ENCODE measurements at places on chromosomes 11 and 22.

GRCh38 chr11:66619080-66619554 is 2.7 kb downstream of the RBM14 start:
- ATAC-seq = peak; percentile 7

DNA sequence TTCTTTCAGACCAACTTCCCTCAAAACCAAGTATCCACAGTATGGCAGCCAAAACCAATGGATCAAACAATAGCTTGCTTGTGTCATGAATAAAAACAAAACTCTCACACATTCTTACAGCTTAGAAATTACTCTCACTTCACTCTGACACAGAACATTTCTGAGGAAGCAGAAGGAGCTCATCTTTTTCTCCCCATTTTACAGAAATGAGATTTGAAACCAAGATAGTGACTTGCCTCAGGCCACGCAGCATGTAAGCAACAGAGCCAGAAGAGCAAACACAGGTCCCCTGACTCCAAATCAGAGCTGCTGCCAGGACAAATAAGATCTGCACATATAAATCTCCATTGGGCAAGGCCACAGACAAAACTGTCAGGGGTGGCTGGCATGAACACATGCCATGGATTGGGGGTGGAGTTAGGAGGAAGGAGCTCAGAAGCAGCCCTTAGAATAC is 64.8 kb downstream of the RAB30 start:
- peak; percentile 37 for ATAC-seq

DNA sequence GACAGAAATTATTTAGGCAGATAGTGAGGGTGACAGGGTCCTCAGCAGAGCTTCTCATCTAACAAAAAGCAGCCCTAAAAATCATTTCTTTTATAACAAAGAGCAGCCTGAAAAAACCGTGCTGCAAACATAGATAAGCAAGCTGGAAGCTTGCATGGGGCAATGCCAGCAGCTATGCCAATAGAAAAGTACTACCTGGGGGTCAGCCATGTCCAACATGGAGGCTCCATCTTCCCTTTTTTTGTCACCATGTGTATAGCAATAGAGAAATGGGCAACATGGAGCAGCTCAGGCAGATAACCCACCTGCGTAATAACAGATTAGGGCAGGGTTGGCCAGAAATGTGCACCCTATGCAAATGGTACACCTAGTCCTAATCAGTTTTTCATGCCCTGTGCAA is 57.4 kb upstream of the IGLL5 start:
- ATAC-seq = no peak

GRCh38 chr11:95121698-95122097 is 32.1 kb downstream of the ENDOD1 start:
- ATAC-seq = peak; percentile 53

DNA sequence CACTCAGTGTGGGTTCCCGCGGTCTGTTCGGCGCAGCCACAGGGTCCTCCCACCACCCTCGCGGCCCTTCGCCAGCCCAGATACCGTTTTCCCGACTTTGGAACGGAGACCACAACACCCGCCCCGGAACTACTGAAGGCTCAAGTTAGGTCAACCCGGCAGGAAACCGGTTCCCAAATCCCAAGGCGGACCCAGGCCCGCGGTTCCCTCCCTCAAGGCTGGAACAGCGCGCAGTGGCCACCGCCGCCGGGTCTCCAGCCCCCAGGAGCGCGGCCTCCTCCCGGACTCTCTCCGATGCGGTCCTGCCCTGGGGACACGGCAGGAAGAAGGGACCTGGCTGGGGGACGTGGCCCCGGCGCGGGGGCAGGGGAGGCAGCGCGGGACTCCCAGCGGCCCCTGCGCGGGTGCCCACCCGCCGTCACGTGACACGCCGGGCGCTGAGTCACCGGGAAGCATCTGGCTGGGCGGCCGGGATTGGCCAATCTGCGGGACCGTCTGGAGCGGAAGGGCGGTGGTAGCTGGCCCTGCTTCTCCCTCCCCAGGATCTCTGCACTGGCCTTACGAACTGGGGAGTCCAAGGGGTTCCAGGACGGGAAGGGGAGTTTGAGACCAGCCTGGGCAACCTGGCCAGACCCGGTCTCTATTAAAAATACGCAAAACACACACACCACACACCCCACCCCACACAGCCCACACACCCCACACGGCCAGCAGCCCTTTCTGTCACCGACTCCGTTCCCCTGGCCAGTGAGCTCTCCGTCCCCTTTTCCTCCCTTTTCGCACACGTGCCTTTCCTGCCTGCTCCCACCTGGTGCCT is 21.5 kb upstream of the MALAT1 start:
- ATAC-seq = peak; percentile 86
